Spinal cord (tissue), 10 donors: ENCODE measurements at places on chromosomes 4 and X.

GRCh38 chrX:24375600-24376131 is 15.2 kb downstream of the SUPT20HL1 start:
- DNase-seq = no peak

DNA sequence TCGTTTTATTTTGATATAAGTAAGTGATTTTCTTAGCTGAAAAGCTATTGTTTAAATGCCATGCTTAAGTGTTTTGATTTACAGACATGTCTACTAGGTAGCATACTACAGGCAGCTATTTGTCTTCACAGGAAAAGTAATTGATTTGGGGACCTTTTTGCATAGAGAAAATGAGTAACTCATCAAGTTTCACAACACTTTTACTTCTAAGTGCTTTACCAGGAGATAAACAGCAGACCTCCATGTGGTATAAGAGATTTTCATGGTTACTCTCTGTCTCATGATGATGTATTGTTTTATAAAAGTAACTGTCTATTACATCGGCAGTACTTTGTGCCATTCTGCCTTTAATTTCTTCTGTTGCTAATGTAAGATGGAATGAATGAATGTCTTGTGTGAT is 28.7 kb downstream of the RBPJ start:
- DNase-seq = no peak

GRCh38 chrX:50888884-50889283 is 21.7 kb upstream of the BMP15 start:
- no peak for DNase-seq

DNA sequence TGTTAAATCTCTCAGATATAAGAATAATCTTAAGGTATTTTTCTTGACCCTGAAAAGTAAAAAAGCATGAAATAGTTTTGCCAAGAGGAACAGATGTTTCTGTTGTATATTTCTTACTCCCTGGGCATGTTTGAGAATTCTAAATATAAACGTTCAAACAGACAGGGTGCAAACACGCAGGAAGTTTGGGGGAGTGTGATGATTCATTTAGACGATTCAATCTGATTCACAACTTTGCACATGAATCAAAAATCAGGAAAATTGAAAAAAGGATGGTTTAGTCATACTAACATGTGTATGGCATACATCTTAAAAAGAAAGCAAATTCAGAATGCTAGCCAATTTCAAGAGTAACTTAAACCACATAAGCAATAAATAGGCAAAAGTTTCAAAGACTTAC is 340.3 kb upstream of the GRID2 start:
- no peak for DNase-seq

DNA sequence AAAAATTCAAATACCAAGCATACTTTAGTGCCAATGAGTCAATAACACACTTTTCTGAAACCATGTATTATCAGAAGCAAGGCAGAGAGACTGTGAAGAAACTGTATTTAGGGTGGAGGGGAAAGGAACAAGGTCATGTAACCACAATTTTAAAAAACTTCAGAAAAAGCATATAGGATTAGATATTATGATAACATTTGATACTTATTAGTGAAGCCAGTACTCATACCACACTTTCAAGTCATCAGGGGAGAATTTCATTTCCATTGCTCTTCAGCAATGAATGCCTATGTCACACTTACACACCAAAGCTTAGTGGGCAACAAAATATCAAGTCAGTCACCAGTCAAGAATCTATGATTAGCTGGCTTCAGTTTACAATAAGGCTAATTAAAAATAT is 602.2 kb downstream of the IL15 start:
- no peak for DNase-seq

DNA sequence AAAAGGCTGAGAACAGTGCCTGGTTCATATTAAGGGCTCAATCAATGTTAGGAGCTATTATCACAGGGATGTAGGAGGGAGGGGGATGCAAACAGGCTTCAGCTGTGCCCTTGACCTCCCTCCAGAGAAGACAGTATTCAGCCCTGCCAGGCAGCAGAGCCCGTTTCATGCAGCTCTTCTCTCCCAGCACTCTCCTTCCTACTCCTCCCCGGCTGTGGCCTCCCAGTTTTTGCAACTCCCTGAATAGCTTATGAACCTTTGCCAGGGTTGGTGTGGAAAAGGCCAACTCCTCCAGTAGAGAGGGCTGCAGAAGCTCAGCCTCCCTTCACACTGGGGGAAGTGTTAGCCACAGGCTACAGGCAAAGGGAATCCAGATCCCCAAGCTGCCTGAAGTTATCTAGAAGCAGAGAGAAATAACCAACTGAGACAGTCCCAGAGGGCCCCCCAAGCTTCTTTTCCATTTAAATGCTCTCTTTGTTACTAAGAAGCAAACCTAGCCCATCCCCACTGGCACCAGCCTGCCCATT is 31.7 kb upstream of the APLN start:
- DNase-seq = no peak

GRCh38 chr4:55947254-55947882 is 1.4 kb upstream of the CEP135 start:
- DNase-seq = peak; percentile 2

DNA sequence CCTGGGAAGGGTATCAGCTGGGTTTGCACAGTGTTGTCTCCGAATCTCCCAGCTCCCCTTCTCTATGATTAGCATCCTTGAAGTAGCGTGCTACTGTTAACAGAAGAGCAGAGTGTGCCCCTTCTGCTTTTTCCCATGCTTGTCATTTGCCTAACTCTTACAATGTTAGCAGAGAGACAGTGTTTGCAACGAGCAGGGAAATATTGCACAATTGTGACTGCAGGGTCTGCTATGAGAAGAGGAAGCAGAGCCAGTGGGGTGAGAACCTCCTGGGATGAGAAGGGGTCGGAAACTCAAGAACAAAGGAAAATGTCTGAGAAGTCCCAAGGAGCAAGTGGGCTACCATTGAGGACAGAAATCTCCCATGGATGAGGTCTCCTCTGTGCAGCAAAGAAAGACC is 7.8 kb upstream of the CHRNA9 start:
- no peak for DNase-seq

DNA sequence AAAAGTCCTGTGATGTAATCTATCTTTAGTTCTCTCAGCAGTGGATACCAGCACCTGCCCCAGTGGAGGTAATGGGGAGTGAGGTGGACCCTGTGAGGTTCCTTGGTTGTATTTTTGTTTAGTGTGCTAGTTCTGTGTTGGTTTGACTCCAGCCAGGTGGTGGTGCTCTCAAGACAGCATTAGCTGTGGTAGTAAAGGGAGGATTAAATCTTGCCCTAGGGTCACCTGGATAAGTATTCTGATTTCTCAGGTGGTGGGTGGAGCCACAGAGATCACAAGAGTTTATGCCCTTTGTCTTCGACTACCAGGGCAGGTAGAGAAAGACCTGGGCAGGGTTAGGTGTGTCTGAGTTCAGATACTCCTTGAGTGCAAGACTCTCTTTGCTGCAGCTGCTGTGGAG is 176.3 kb upstream of the EDA2R start:
- no peak for DNase-seq

DNA sequence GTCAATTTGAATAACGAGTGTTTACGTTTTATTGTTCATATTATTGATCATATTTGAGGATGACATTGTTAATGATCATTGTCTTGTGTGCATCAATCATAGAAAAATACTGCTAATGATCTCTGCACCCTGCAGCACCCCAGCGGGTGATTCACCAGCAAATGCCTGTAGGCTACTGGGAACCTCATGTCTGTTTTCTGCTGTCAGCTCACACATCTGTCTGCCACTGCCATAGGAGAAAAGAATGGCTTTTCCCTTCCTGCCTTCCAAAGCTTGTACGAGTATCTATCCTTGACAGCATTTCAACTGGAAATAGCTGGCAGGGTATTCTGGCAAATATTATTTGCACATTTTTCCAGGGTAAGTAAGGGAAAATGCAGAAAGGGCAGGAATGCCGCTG is 272.1 kb upstream of the TRAM1L1 start:
- no peak for DNase-seq

- no peak for DNase-seq
Observed at GRCh38 chr4:160835789-160836188, 1328.0 kb downstream of the FSTL5 start.

DNA sequence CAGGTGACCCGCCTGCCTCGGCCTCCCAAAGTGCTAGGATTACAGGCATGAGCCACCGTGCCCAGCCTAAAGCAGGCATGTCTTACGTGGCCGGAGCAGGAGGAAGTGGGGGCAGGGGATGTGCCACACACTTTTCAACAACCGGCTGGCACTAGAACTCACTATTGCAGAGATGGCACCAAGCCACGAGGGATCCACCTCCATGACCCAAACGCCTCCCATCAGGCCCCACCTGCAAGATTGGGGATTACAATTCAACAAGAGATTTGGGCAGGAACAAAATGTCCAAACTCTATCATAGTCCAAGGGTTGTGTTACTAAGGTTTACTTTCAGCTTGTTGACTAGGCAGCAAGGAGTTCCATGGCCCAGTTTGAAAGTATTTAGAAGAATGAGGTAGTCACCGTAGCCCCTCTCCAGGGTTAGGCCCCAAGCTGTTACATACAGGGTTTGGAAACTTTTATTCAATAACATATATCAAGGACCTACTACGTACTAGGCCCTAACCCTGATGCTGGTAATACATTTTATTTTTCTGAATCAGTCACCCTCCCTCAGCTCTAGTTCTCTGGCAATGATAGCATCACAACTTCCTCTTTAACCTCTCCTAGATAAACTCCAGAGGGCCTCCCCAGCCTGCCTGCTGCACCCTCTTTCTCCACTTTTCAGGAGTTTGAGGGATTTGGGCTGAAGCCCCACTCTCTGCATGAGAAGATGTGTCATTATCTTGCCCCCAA is 18.0 kb upstream of the TBC1D14 start:
- no peak for DNase-seq

DNA sequence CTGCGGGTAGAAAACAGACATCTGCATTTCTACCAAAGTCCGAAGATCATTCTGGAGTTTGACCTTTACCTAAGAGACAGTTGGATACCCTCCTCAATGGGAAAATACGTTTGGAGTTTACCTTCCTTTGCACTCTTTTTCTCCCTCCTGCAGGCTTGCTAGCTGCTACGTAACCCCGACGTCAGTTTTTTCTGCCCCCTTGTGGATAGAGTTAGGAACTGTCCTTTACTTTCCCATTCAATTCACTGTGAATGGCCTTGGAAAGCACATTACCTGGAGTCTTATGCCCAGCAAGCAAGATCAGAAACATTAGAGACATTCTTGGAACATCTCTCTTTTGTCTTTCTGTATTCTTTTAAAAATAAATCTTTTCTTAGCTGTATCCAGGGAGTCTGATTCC is 250.7 kb downstream of the NAP1L3 start:
- peak; percentile 14 for DNase-seq

DNA sequence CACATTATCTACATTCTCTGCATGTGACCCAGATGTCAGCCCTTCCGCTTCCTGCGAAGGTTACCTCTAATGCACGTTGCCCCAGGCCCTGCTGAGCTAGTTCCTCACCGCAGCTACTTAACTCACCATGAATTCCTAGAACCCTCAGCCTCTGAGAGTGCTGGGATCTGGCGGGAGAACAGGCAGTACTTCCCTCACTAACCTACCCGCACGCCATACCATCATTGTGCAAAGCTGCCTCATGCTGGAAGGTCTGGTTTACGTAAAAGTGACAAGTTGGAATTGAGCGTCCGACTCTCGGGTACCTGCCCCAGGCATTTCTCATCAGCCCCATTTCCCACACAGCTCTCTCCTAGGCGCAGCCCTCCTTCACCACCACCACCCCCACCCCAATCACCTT is 6.3 kb downstream of the SLC25A4 start:
- DNase-seq = no peak

GRCh38 chr4:33437406-33437805 is 2717.2 kb downstream of the PCDH7 start:
- no peak for DNase-seq

DNA sequence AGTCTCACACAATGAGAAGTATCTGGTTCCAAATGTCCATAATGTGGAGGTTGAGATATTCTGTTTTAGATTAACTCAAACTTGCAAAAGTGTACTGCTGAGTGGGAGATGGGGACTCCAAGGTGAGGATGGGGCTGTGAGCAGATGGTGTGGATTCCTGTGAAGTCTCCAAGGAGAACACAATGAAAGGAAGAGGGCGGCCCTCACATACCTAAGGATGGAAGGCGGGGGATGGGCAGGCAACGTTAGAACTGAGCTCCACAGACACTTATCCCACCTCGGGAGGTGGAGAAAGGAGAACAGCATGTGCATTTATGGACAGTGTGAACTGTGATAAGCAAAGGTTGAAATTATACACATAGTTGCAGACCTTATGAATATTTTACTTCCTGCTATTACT is 9.9 kb upstream of the SPATA4 start:
- no peak for DNase-seq

DNA sequence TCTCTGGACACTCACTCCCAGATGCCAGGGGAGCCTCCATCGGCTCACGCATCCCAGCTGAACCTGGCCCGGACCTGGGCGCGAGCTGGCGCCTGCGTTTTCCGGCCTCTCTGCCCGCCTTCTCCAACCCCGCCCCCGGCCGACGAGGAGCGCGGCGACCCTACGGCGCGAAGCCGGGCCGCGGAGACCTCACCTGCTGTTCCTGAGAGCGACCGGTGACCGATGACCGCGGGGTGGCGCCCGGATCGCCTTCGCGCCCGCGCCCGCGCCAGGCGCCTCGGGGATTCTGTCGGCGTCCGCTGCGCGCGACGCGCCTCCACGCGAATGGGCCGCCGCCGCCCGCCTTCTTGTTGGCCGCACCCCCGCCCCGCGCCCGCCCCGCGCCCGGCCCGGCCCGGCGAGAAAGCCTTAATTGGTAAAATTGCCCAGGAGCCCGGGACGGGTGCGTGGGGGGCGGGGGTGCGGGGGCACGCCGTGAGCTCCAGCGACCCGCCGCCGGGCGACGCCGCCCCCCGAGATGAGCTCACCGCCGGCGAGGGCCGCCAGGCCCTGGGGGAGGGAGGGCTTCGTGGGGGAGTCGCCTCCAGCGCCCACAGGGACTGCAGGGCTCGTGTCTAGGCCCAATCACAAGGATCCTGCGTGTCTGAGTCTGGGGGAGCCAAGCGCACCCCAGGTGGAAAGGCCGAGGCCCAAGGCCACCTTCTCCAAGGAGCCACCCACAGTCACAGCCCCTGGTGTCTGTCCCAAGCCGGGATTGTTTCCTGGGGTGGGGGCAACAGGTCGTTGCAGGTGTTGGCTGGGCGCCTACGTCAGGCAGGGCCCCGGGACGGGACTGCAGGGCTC is at the start of gene FLNA:
TSS of gene FLNA (minus strand) at position 322 of the 843 bp plus-strand sequence. CDS start 3,389 bp downstream, outside the sequence.
- DNase-seq = no peak

DNA sequence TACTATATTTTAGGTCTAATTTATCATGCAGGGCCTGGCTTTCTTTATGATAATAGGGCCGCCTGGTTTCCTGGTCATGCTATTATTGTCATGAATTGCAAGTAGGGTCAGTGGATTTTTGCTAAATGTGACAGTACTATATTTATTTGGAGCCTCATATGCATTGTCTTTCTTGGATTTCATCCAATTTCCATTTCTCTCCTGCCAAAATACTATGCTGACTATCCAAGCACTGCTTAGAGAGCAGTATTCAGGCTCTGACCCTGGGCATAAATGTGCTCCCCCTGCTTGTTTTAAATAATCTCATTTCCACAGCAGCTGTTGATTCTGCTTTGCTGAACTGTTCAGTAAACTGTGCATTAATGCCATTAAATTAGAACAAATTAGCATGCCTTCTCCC is 269.3 kb downstream of the GPM6A start:
- DNase-seq = peak; percentile 85

DNA sequence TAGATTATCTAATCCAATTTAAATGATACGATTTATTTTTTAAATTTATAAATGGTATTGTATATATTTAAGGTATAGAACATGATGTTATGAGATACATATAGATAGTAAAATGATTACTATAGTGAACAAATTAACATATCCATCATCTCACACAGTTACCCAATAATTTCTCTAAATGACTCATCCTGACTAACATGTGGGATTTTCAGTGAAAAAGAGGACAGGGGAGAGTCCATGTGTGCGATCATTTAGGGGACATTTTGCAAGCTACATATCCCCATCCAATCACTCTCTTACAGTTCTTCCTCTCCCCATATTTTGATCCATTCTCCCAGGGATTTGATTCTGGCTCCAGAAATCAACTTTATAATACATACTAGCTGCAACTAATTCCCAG is 88.2 kb downstream of the ABCB7 start:
- no peak for DNase-seq
